NCI-H774 (cell line): ENCODE measurements at places on chromosomes 11 and 22.
A peak's percentile ranks its signal among the peaks of the same experiment; 100 is the strongest.

GRCh38 chr11:62954478-62954877 is 30.3 kb downstream of the SLC22A6 start:
- no peak for DNase-seq

- DNase-seq, result no peak
These were observed at the start of gene MIAT for GRCh38 chr22:26656891-26657851. MIAT (plus strand) TSS chr22:26657588.

- DNase-seq, result no peak
These were observed 237.5 kb downstream of the MIAT start for GRCh38 chr22:26894766-26895485.

- no peak for DNase-seq
These were observed 106.6 kb downstream of the APOL5 start for GRCh38 chr22:35824256-35824655.

- DNase-seq, result no peak
These were observed 78.8 kb upstream of the TOP3B start for GRCh38 chr22:22061085-22062077.

GRCh38 chr22:39434721-39435120 is 22.1 kb upstream of the MGAT3 start:
- DNase-seq, result no peak

DNA sequence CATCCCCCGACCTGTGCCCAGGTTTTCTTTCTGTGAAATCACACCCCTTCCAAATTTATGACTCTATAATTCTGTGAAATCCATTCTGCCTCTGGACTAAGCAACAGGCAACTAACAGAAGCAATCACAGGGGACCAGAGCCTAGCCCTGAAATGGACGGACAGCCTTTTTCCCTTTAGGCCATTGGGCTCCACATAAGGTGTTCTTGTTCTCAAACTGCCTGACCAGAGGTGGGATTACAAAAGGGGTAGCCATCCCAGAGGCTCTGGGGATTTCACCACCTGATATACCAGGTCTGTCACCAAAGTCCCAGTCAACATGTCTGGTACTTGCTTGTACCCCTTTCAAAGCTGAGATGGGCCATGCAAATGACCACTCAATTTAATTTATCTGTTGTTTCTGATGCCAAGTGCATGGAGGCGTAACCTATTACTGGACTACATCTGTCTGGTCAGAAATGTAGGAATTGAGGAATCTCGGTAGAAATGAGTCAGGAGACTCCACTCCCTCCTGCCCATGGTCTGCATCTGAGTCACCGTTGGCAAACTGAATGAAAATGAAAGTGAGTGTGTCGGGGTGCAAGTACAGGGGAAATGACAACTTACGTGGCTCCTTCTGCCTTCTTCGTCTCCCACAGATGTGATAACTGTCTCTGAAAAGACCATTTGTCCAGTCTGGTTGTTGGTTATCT is 10.2 kb downstream of the DKK3 start:
- DNase-seq, result no peak

DNA sequence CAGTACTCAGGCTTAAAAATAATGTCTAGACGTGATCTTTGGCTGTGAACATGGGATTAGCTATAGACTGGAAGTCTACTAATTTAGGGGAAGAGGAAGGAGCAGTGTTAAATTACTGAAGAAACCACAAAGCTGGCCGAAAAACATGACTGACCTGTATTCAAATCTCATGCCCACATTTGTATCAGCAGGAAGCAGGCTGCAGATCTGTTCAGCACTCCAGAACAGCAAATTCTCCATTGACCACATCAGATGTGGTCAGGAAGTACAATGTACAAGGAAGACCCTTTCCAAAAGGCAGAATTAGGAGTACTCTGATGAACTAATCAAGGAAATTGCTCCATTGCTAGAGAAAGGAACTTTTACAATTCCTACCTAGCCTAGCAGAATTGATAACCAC is 31.7 kb downstream of the DCDC1 start:
- no peak for DNase-seq

GRCh38 chr11:134164490-134165370 is 59.0 kb downstream of the NCAPD3 start:
- no peak for DNase-seq

DNA sequence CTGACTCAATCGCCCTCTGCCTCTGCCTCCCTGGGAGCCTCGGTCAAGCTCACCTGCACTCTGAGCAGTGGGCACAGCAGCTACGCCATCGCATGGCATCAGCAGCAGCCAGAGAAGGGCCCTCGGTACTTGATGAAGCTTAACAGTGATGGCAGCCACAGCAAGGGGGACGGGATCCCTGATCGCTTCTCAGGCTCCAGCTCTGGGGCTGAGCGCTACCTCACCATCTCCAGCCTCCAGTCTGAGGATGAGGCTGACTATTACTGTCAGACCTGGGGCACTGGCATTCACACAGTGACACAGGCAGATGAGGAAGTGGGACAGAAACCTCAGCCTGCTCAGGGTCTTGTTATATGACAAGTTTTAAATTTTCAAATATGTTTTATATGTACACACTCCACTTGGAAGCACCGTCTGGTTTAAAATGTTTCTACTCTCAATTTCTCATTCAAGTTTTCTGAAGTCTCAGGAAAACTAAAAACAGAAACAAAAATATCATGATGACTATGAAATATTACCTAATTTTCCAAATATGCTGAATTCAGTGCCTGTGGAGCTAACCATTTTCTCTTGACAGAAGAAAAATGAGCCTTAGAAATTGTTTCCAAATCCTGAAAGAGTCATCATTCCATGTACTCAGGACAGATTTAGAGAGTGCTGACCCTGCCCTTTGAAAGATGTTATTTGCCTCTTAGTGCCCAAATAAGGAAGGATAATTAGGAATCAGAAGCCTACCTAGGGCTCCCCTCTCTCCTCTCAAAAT is 48.8 kb upstream of the TOP3B start:
- DNase-seq, result no peak

GRCh38 chr11:12113294-12113693 is 2.9 kb downstream of the MICAL2 start:
- no peak for DNase-seq

DNA sequence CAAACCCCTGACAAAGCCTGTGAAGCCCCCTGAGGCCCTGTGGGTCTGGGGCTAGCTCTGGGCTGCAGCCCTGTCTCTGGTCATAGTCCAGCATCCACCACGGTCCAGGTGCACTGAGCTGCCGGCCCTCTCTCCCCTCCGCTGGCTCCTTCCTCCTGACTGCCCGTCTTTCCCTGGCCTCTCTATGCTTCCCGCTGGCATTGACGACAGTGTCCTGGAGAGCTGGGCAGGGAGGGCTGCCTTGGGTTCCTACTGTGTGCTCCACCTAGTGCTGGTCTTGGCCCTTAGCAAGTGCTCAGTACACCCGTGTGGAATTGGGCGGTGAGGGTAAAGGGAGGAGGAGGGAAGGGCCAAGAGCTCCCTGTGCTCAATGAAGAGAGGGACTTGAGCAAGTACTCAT is 868 bp upstream of the MYEOV start:
- DNase-seq, result no peak

- peak; percentile 34 for DNase-seq
These were observed 97.7 kb downstream of the MPPED2 start for GRCh38 chr11:30488304-30488998.

- DNase-seq, result no peak
These were observed 1.6 kb downstream of the IPO7 start for GRCh38 chr11:9386086-9386485.

GRCh38 chr22:39226353-39226752 is 18.4 kb downstream of the PDGFB start:
- no peak for DNase-seq

GRCh38 chr22:46409631-46410210 is 74.2 kb downstream of the TRMU start:
- DNase-seq, result no peak

- no peak for DNase-seq
These were observed 34.3 kb downstream of the PRR5L start for GRCh38 chr11:36330411-36330810.

- DNase-seq, result no peak
These were observed 38.3 kb downstream of the IGLL5 start for GRCh38 chr22:22925805-22926369.

GRCh38 chr11:124763156-124763947 is 1.3 kb upstream of the ESAM start:
- DNase-seq, result peak; percentile 69

GRCh38 chr11:130434521-130435223 is 6.3 kb upstream of the ADAMTS8 start:
- DNase-seq, result peak; percentile 61

DNA sequence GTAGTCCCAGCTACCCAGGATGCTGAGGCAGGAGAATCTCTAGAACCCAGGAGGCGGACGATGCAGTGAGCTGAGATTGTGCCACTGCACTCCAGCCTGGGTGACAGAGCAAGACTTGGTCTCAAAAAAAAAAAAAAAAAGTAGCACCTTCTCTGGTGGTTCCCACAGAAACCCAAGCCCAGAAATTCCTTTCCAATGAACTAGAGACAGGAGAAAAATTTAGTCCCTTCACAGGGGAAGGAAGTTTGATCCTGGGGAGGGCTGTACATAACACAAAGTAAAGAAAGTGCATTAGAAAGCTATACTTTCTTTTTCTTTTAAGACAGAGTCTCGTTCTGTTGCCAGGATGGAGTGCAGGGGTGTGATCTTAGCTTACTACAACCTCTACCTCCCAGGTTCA is 25.5 kb upstream of the APOA1 start:
- DNase-seq, result no peak

GRCh38 chr11:2142300-2142759 is 3.1 kb upstream of the IGF2 start:
- DNase-seq, result no peak

DNA sequence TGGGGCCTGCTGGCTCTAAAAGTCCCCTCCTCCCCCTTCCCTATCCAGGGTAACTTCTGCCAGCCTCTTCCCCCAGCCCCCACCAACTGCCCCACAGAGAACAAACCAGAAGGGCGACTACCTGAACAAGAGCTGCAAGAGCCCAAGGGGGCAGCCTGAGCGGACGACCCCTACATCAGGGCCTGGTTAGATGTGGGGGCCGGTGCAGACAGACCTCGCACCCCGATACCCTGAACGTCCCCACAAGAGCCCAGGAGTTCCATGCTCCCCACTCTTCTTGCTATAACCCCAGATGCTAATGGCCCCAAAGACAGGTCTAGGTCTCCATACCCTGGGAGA is 20.7 kb downstream of the SUN2 start:
- no peak for DNase-seq

GRCh38 chr11:78654866-78655265 is 80.2 kb upstream of the NARS2 start:
- DNase-seq, result no peak

DNA sequence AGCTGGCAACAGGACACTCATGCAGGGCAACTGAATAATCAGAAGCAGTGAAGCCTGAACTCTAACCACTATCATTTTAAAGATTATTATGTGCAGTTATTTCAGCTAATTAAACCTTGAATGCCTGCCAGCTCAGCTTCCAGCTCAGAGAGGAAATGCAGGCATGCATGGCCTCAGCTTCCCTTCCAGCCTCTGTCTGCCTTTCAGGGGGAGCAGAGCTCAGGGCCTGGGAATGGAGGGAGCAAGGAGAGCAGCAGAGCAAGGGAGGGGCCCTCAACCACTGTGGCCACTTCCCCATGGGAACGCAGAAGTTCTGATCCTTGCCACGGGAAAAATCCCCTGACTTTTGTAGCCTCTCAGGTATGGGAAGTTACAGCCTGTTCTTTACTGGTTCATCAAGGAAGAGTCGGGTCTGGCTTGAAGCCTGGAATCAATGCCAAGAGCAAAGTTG is 32.5 kb upstream of the APLNR start:
- DNase-seq, result no peak

GRCh38 chr11:20259506-20259905 is 99.2 kb upstream of the DBX1 start:
- DNase-seq, result no peak

DNA sequence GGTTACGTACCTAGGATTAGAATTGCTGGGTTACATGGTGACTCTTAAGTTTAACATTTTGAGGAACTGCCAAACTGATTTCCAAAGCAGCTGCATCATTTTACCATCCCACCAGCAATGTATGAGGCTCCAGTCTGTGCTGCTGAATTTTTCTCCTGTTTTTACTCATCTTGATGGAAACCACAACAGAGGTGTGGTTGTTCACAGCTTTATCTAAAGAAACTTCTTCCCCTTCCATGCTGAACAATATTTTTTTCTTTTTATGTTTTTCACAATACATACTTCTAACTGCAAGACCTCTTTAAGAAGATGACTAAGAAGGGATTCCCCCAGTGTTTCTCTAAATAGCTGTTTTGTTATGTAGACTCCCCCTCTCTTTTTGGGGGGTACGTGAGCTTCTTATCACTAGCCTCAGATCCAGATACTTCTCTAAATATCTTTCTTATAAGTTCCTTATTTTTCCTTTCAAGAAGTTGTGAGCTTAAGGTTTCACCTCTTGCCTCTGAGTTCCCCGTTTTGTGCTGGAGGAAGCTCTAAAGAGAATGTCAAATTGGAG is 24.0 kb downstream of the TCP11L1 start:
- no peak for DNase-seq

- no peak for DNase-seq
These were observed 116.0 kb upstream of the BID start for GRCh38 chr22:17890245-17890671.

DNA sequence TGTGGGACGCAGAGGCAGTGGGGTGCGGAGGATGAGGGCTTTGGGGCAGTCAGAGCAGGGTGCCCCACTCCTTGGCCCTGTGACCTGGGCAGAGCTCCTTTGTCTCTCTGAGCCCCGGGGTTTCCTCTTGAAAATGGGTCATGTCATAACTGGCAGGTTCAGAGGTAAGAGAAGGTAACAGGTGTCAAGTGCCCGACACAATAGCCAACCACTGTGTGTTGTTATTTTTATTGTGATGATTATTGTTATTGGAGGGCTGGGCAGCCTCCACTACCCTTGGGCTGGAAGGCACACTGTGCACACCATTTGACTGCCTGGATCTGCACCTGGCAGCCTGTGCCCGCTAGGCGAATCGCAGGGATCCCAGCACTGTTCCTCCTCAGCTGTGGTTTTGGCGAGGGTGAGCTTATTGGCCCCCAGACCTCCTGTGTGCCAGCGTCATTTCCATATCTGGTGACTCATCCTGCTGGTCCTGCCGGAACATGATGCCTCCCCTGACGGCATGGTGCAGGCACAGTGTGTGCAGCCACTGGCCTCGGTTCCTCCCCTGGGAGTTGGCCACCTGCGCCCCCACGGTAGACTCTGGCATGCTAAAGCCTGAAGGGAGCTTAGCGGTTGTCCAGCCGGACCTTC is 15.4 kb upstream of the SOX10 start:
- DNase-seq, result no peak
